ENCODE measurements at places on chromosomes 5 and 9. TPM values are rescaled to one million over a fixed set of nuclear protein-coding genes. Genes with fewer than 3 reads are reported as not detected.

GRCh38 chr9:27548055-27548741 is 18.6 kb upstream of the MOB3B start:
- no peaks in the 10 kb centered on the region for H3K36me3 ChIP-seq
- no peaks in the 10 kb centered on the region for H3K27me3 ChIP-seq
- H3K4me3 ChIP-seq = no peak overlapping the region
- no peak overlapping the region for H3K27ac ChIP-seq
- no peaks in the 10 kb centered on the region for H3K4me1 ChIP-seq

GRM6 gene
- not detected for total RNA-seq

ADAMTS13 gene
- total RNA-seq = 6.0 TPM

DNA sequence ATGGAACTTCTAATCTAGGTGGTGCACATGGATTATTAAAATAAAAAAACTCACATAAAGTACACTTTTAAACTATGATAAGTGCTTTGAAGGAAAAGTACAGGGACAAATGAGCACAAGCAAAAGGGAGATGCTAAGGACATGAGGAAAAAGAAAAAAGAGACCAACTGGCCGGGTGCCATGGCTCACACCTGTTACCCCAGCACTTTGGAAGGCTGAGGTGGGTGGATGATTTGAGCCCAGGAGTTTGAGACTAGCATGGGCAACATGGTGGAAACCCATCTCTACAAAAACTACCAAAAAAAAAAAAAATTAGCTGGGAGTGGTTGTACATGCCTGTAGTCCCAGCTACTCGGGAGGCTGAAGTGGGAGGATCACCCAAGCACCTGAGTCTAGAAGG is 67.1 kb downstream of the SH3TC2 start:
- DNase-seq = no peak
- H3K36me3 ChIP-seq = no peaks in the 10 kb centered on the region
- no peaks in the 10 kb centered on the region for H3K27me3 ChIP-seq
- H3K4me3 ChIP-seq = no peak overlapping the region
- H3K4me1 ChIP-seq = no peaks in the 10 kb centered on the region
- no peak overlapping the region for H3K27ac ChIP-seq

TMEM215 gene
- not detected for total RNA-seq

DNA sequence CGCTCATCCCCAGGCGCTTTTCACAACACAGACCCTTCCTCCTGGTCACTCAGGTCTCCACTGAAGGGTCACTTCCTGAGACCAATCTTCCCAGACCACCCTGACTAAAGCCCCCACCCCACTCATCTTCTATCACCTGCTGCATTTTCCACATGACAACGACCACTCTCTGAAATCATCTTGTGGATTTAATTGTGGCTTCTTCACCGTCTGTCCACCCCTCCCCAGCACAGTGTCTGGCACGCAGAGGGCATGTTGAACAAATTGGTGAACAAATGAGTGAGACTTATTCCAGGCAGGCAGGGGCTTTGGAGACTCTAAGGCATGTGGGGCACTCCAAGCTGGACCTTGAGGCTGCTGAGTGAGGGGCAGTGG is 8.8 kb downstream of the BARX1 start:
- H3K4me3 ChIP-seq = peak overlapping the region; percentile 67
- H3K27me3 ChIP-seq = peaks cover 8% of the 10 kb centered on the region
- H3K27ac ChIP-seq = no peak overlapping the region
- peaks cover 27% of the 10 kb centered on the region for H3K4me1 ChIP-seq

TRAF2 gene
- 11.6 TPM for total RNA-seq

TNPO1 gene
- 75.8 TPM for total RNA-seq

DNA sequence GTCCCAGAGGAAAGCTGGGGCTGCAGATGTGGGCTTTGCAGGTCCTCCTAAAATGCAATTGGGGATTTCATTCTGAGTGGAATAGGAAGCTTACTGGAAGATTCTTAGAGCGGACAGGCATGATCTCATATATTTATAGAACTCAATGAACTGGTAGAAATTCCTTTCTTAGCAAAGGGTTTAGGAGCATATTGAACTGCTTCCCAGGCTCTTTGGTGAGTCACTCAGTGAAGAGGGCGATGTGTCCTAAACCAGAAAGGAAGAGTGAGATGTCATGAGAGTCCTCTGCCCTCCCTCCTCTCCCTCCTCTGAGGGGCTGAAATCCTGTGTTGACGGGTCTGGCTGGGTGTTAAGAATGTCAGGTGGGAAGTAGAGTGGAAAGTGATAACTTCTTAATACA is 26.3 kb upstream of the SEMA6A start:
- H3K36me3 ChIP-seq = no peaks in the 10 kb centered on the region
- peaks cover 38% of the 10 kb centered on the region for H3K4me1 ChIP-seq
- no peak overlapping the region for H3K4me3 ChIP-seq
- no peak for DNase-seq
- H3K27ac ChIP-seq = no peak overlapping the region

- no peaks in the 10 kb centered on the region for H3K36me3 ChIP-seq
- H3K4me1 ChIP-seq = peaks cover 28% of the 10 kb centered on the region
- no peaks in the 10 kb centered on the region for H3K27me3 ChIP-seq
- DNase-seq = no peak
- H3K27ac ChIP-seq = peak overlapping the region; percentile 3
- H3K4me3 ChIP-seq = peak overlapping the region; percentile 73
Measured at GRCh38 chr5:78509145-78509865, 139.3 kb downstream of the LHFPL2 start.

GRCh38 chr5:58486290-58486689 is 4.9 kb upstream of the GAPT start:
- H3K27me3 ChIP-seq = no peaks in the 10 kb centered on the region
- H3K4me1 ChIP-seq = no peaks in the 10 kb centered on the region
- no peaks in the 10 kb centered on the region for H3K36me3 ChIP-seq

DNA sequence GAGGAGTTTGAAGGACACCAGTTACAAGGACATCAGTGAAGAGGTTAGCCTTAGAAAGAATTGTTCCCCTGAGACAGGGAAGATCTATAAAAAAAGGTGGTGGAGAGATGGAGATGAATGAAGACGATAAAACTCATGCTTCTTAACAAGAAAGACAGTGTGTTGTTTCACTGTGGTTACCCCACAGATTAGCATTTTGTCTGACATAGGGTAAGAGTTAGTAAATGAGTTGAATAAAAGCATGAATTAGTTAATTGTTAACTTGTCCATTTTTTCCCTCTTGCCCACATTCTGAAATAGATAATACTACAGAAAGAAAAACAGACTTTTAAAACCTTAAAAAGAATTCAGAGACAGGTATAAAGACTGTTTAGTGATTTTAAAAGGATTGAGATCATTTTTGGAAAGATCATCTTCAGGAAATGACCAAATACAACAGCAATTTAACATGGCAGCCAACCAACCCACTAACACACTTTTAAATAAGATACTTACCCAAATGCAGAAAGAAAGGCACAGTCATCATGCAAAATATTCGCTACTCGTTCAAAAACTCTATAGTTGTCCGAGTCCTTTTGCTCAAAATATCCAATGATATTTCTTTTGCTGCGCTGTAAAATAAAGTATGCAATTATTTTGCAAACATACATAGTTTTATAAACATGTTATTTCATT is 78.5 kb downstream of the ERP44 start:
- no peak for DNase-seq
- H3K27me3 ChIP-seq = no peaks in the 10 kb centered on the region
- H3K4me3 ChIP-seq = no peak overlapping the region
- H3K4me1 ChIP-seq = no peaks in the 10 kb centered on the region

RFX3 gene
- 2.6 TPM for total RNA-seq

ANKDD1B gene
- 1.6 TPM for total RNA-seq

LRRC14B gene
- not detected for total RNA-seq

DNA sequence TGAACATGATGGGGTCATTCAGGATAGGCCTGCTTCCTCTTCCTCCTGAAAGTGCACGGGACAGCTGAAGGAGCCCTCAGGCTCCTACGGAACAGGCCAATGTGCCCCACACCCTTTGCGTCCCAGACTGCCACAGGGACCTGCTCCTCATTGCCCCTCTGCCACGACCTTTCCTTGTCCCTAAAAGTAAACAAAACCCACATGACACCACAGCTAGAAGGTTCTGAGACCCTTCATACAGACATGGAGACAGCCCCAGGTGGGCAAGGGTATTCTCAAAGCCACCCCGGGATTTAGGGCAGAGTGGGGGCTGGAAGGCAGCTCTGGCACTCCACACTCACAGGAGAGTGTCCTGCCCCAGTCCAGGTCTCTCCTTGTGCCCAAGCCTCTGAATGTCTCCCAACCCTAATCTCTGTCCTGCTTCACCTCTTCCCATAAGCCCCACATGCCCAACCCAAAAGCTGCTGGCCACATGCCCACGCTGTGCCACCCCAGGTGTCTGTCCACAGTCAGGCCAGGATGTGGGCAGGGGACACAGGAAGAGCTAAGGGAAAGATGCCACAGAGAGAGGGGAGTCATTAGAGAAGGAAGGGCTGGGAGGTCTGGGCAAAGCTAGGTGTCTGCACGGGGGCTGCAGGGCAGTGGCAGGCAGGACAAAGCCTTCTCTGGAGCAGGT is 800 bp downstream of the AMBP start:
- H3K27ac ChIP-seq = no peak overlapping the region
- peaks cover 16% of the 10 kb centered on the region for H3K4me1 ChIP-seq
- no peak for DNase-seq
- no peak overlapping the region for H3K4me3 ChIP-seq

- H3K4me3 ChIP-seq = no peak overlapping the region
- H3K4me1 ChIP-seq = no peaks in the 10 kb centered on the region
- H3K27me3 ChIP-seq = no peaks in the 10 kb centered on the region
- H3K36me3 ChIP-seq = no peaks in the 10 kb centered on the region
- H3K27ac ChIP-seq = no peak overlapping the region
- DNase-seq = no peak
Measured at GRCh38 chr9:32603914-32604852, 31.2 kb upstream of the NDUFB6 start.

RETREG1 gene
- total RNA-seq = 3.8 TPM

ADAMTS16 gene
- not detected for total RNA-seq

NTRK2 gene
- total RNA-seq = 27.9 TPM

DNA sequence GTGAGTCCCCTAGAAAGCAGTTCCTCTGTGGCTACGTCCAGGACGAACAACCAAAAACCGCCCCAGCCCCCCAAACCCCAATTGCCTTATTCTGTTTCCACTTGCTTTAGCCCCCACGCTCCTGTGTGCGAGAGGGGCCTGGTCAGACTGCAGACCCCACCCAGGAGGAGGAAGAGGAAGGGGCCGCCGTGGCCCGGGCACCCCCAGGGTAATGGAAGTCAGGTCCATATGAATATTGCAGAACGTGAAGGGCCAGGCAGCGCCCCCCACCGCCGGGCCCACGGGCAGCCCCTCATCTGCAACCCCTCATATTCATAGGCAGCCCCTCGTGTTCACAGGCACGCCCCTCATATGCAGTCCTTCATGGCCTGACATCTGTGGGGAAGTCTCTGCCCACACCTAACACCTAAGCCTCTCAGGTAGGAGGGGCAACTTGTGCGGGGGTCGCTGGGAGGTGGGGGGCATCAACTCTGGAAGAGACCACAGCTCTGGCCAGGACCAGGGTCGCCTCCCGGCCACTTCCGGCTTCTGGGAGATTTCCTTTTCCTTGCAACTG is 37.7 kb upstream of the PLEKHG4B start:
- H3K27me3 ChIP-seq = no peaks in the 10 kb centered on the region
- peak overlapping the region; percentile 73 for H3K4me3 ChIP-seq
- DNase-seq = no peak
- no peak overlapping the region for H3K27ac ChIP-seq
- H3K4me1 ChIP-seq = peaks cover 5% of the 10 kb centered on the region

DNA sequence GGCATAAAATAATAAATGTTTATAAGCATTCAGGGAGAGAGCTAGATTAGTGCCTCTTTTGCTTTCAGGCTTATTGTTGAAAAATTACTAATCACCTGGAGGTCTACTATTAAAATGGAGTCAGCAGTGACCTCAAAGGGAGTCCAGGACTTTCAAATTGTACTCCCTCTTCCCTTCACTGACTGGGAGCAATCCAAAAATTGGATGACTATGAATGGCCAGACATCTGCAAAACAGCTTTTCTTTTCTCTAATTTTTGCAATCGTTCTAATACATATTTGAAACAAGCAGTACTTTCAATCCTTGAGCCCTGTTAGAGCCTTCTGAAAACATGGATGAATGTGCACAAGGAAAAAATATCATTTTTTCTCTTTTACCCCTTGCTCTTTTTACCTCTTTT is 461.8 kb downstream of the TMEM232 start:
- H3K4me1 ChIP-seq = peaks cover 3% of the 10 kb centered on the region
- DNase-seq = no peak
- peak overlapping the region; percentile 58 for H3K27ac ChIP-seq
- H3K27me3 ChIP-seq = no peaks in the 10 kb centered on the region

GRCh38 chr9:35519692-35520363 is 29.9 kb downstream of the RUSC2 start:
- no peaks in the 10 kb centered on the region for H3K36me3 ChIP-seq
- peaks cover 98% of the 10 kb centered on the region for H3K4me1 ChIP-seq
- H3K4me3 ChIP-seq = peak overlapping the region; percentile 13
- peak overlapping the region; percentile 97 for H3K27ac ChIP-seq

DNA sequence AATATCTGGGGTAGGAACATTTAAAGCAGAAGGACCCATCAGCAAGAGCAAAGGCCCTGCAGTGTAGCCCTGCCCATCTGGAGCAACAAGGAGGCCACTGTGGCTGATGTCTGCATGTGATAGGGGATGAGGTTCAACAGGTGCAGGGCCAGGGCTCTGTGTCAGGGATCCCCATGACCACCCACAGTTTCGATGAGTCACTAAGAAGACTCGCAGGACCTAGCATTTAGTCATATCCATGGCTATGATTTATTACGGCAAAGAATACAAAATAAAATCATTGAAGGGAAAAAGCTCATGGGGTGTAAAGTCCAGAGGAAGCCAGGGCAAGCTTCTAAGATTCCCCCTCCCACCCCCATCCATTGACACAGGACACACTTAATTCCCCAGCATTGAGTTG is 188.6 kb downstream of the ADGRV1 start:
- no peak overlapping the region for H3K27ac ChIP-seq
- H3K4me1 ChIP-seq = no peaks in the 10 kb centered on the region
- no peaks in the 10 kb centered on the region for H3K27me3 ChIP-seq

- no peak overlapping the region for H3K27ac ChIP-seq
- H3K4me3 ChIP-seq = no peak overlapping the region
- H3K4me1 ChIP-seq = no peaks in the 10 kb centered on the region
- no peak for DNase-seq
- no peaks in the 10 kb centered on the region for H3K36me3 ChIP-seq
Measured at GRCh38 chr9:78316166-78316892, 19.4 kb downstream of the PSAT1 start.

GOLPH3 gene
- 71.8 TPM for total RNA-seq

PFN3 gene
- not detected for total RNA-seq

DNA sequence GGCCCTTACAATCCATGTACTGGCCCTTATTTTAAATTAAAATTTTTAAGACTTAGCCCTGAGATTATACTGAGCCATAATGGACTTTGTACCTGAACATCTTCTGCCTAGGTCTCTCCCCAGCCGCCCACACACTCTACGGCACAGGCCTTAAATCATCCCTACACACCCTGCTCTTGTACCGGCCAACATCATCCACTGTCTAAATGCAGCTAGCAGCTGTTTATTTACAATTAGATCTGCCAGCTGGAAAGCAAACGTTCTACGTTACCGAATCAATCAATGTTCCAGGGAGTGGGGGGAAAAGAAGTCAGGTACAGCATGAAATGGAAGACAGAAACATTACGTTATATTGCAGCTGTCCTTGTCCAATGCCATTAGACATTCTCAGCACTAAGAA is 88.4 kb upstream of the GRAMD2B start:
- no peaks in the 10 kb centered on the region for H3K27me3 ChIP-seq
- DNase-seq = no peak
- no peak overlapping the region for H3K27ac ChIP-seq

All from thoracic aorta (tissue), 2 donors.